AG10803 (cell line): ENCODE measurements at places on chromosomes 2 and 18.

DNA sequence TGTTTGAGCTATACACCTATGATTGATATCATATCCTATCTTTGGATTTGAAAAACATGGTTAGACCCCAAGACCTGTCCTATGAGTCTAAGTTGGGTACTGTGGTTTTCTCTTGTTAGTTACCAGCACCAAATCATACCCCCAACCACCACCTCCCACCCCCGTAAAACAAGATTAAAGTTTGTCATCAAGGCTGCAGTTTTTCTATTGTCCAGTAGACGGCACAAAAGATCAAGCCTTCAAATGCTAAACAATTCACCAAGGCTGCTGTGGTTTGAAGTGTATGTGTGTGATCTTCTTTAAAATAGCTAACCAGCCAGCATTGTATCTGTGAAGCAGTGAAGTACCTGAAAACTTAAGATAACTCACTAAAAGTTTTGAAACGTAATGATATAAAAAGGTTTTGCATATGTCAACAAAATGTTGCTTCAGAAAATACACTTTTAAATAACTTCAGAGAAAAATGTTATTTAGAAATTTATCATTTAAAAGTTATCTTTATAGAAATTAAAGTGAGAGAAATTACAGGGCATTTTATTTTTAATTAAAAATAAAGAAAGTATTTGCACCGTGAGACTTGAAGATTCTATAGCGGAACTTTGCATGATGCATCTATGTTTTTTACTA lies 5.8 kb upstream of the MEIS1 start:
- peak; percentile 62 for DNase-seq

DNA sequence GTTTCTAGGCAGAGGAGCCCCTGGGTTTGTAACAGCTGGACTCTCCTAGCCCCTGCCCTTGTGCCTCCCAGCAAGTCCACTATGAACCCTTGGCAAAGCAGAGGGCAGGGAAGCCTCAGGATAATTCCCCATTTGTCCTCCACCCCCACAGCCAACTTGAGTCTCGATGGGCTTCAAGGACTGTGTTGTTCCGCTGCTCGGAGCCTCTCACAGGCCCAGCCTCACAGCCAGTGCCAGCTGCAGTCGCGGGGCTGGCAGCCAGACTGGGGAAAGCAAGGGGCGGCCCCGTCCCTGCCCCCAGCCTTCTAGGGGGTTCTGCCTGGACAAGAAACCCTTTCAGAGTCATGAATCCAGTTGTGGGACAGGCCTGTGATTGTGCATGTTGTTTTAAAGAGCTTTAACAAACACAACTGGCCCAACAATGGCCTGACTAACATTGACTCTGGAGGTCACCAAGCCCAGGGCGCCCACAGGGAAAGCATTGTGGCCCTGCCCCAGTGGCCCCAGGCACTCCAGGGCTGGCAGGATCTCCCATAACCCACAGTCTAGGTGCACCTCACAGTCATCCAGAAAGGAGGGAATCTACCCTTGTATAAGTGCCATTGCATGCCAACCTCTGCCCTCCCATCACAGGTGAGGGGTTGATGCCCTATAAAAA lies 71.8 kb upstream of the DAPL1 start:
- no peak for DNase-seq

GRCh38 chr2:95323347-95324155 lies 26.4 kb downstream of the KCNIP3 start:
- DNase-seq = peak; percentile 43

GRCh38 chr18:78822949-78823285 lies 156.7 kb upstream of the SALL3 start:
- no peak for DNase-seq

GRCh38 chr18:3114451-3114850 lies 101.5 kb upstream of the LPIN2 start:
- DNase-seq = no peak
